ENCODE measurements at places on chromosomes 11 and 22.

GRCh38 chr11:116792869-116793771 is 1.4 kb upstream of the APOA5 start:
- peak; percentile 67 for DNase-seq

DNA sequence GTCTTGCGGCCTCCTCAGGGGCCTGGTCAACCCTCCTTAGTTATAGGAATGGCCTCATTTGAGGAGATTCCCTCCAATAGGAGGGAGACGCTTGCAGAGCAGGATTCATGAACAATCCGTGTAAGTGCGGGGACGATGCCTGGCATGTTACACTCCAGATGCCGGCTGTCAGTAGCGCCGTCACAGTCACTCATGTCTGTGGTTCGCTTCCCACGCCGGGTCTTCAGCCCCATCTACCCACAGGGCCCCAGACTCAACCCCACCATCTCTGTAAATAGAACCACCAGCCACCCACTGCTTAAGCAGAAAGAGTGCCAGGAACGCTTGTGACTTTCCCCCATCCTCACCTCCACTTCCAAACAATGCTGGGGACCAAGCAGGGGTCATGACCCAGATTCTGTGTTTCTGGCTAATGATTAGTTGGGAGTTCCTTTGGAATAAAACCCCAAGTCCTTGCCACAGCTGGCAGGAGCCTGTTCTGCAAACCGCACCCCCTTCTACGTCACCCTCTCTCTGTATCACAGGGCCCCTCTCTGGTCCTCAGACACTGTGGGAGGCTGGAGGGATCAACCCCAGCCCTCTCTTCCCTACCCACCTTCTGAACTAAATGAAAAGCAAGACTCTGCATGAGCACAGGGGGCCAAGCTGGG is 38.8 kb upstream of the TOLLIP start:
- DNase-seq: no peak

DNA sequence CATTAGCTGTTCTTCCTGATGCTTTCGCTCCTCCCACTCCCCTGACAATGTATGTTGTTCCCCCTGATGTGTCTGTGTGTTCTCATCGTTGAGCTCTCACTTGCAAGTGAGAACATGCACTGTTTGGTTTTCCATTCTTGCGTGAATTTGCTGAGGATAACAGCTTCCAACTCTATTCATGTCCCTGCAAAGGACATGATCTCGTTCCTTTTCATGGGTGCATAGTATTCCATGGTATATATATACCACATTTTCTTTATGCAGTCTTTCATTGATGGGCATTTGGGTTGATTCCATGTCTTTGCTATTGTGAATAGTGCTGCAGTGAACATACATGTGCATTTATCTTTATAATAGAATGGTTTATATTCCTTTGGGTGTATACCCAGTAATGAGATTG is 58.6 kb upstream of the RRM1 start:
- no peak for DNase-seq

- peak; percentile 96 for DNase-seq
These were observed at the start of gene LDHA for GRCh38 chr11:18394275-18394927. TSS of gene LDHA (plus strand) at chr11:18394563. CDS start at chr11:18396843, 2,280 bp downstream.

GRCh38 chr11:72229925-72230763 is 5.6 kb downstream of the INPPL1 start:
- DNase-seq: no peak

DNA sequence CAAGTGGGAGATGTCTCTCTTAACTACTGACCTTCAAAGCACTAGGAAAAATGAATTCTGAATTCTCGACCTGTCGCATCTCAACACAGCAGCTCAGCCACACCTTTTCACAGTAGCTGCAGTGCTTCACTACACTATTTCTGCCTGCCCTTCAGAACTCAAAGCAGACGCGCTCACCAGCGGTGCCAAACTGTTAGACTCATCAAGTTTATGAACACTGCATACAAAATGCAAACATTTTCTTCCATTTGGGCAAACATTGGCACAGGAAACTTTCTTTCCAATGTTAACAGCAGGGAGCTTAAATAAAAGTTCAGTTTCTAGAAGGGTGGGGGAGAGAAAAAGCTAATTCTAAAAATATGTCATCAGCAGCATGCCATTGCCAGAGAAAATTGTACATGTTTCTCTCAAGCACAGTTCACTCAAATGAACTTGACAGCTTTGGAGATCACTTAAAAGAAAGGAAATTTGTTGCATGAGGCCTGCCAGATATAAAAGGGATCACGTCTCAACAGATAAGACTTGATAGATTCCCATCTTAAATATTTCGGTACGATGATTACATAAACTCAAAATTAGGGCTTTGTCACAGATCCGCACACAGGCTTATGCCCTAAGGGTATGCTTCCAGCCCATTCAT is 82.7 kb downstream of the CADM1 start:
- DNase-seq: no peak

DNA sequence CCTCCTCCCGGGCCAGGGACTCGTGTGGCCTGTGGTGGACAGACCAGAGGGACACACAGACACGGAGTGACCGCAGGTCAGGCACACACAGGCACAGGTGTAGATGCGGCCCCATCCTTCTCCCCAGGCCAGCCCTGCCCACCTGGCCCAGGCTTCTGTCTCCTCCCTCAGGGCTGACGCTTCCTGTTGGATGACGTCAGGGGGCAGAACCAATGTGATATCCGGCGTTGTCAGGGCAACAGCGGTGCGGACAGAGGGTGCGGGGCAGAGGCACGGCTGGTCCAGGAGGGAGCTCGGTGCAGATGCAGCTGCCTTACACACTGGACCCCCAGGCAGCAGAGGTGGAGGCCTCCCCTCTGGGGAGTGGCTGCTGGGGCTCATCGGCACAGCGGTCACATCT is 2.9 kb upstream of the TUBGCP6 start:
- no peak for DNase-seq

- DNase-seq: no peak
These were observed 9.5 kb downstream of the TTC28 start for GRCh38 chr22:28670161-28670560.

DNA sequence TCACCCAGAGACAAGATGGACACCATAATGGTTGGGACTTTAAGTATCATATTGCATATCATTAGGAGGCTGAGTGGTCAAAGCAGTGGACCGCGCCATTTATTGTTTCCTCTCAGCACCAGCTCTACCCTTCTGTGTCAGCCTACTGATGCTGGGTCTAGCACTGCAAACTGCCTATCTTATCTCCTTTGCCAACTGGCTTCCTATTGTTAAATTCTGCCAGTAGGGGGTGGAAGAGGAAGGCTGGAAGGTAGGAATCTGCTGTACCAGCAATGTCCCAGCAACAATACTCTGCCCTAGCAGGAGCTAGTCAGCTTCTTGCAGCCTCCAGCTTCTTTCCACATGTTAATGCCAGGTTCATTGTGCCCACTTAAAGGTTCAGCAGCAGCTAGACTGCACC is 367.1 kb upstream of the PDGFD start:
- peak; percentile 29 for DNase-seq

GRCh38 chr11:93587858-93588581 is 44.8 kb upstream of the SMCO4 start:
- DNase-seq: no peak

DNA sequence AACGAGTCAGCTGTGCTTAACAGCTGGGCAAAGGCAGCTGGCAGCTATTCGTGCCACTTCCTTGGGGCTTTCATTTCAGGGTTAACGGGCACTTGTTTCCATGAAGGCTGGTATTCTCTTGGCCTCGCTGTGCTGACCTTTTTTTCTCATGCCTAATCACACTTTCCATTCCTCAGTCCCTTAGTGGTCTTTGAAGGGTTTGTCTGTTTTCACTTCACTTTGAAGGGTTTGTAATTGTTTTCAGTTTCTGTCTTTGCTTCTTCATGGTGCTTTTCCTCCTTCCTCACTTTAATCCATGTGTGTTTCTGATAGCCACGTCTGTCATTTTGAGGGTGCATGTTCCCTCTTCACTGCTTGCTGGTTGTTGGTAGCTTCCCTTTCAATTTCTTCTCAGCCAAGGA is 24.6 kb downstream of the PPIL2 start:
- no peak for DNase-seq

GRCh38 chr22:35995772-35996171 is 32.9 kb downstream of the RBFOX2 start:
- no peak for DNase-seq

DNA sequence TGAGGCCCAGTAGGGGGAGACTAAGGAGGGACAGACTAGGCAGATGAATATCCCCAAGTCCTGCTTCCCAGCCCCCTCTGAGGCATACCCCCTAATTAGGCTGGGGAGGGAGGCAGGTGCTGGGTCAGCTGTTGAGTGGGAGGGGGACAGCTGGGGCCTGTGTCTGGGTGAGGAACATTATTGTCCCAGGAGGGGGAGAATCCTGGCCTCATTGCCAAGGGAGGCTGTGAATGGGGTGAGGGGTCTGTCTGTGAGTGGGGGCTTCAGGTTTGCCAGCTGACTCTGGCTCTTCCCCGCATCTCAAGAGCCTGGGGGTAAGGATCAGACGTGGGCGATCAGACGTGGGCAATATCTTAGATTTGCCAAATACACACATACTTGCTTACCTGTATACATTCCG is 2.1 kb downstream of the INPPL1 start:
- DNase-seq: no peak

- DNase-seq: peak; percentile 75
These were observed 952 bp downstream of the YAP1 start for GRCh38 chr11:102111011-102111786.

- no peak for DNase-seq
These were observed 12.8 kb downstream of the TSKU start for GRCh38 chr11:76795936-76796441.

GRCh38 chr11:118975771-118976709 is 4.5 kb downstream of the FOXR1 start:
- DNase-seq: no peak

GRCh38 chr11:115065830-115066664 is 387.7 kb downstream of the NXPE2 start:
- no peak for DNase-seq

DNA sequence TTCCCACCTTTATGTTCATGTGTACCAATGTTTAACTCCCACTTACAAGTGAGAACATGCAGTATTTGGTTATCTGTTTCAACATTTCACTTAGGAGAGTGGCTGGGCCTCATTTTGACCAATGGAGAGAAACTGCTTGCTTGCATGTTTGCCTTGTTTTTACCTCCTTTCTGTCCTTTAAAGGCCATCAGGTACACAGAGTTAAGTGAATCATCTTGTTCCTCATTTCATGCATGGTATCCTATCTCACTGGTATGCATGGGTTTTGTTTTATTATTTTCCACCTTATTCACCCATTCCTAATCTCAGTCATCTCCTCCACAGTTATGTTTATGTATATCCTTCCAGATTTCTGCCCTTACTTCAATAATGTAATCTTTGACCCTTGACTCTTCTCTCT is 101.0 kb downstream of the ELP4 start:
- DNase-seq: no peak

DNA sequence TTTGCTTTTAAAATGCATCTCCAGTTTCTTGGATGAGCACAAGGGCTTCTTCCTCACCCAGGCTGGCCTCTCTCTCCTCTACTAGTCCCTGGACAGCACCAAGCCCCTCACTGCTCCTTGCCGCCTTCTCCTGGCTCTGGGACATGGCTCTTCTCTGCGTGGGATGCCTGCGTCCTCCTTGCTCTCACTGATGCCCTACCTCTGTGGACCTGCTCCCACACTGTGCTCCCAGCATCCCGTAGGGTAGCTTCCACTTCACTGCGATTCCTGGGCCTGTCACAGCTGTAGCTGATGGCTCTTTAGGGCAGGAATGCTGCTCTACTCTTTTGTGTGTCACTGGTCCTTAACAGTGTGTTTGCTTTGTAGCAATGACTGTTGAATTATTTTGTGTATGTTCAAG is 136.3 kb downstream of the SNX19 start:
- no peak for DNase-seq

DNA sequence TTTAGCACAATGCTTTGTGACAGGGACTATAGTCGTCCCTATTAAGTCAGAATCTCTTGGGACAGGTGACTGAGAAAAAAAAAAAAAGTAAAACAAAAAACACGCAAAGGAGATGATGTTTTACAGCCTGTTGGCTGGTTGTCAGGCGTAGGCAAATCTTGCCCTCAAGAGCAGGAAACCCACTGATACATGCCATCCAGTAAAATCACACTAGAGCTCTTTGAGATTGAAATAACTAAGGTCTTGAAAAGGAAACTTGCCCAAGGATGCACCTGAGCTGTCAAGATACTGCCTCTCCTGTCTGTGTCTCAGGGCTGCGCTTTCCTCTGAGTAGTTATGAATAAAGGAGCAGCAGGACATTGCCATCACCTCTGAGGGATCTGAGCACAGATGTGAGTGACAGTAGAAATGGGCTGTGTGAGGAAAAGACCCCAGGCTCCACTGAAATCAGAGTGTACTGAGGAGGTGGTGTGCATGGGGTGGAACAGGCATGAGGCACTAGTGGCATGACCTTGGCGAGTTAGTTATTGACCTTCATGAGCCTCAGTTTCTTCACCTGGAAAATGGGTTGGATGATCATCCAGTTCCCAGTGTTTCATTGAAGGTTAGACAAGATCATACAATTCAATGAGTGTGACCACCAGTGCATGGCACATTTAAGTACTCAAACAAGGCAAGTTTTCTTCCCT is 23.3 kb downstream of the MICAL2 start:
- DNase-seq: no peak

DNA sequence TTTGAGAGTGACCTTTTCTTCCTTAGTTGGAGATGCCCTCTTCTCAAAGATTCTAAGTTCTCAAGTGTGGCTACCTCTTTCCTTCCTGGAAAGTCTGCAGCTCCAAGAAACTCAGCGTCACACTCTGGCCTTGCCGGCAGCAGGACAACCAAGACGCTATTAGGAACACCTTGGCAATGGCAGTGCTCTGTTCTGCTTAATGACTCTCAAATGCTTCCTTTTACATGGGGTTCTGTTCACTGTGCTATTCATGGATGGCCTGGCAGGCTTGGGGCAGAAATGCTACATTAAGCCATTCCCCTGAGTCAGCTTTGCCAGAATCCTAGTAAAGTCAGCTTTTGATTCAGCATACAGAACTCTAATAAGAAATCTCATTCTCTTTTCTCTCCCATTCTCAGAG is 25.9 kb downstream of the LARGE2 start:
- no peak for DNase-seq

- DNase-seq: no peak
These were observed 44.3 kb downstream of the MICAL3 start for GRCh38 chr22:17980015-17980590.

GRCh38 chr11:64762674-64763525 is 3.1 kb upstream of the PYGM start:
- DNase-seq: peak; percentile 35

DNA sequence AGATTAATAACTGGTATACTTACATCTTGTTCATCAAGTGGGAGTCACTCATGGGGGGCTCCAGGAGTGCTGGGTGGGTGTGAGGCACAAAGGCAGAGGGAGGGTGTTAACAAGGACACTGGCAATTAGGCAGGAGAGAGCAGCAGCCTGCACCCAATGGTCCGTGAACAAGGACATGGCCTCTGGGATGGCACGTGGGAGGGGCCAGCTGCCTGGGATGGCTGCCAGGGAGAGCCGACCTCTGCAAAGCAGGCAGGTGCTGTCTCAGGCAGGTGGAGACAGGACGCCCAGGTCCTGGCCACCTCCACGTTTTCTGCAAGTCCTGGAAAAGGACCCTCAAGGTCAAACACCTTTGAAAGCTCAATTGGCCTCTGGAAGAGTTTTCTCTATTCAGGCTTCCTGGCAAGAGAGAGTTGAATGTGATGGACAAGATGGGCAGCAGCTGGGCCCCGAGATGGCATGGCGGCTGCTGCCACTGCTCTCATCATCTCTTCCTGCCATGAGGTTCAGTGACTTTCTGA is 257.1 kb downstream of the BUD13 start:
- no peak for DNase-seq
